Cerebellar nuclear complex (tissue), 1 donor: ENCODE measurements at places on chromosomes 1 and 21.

GRCh38 chr1:224542783-224543440, 73.2 kb upstream of the CNIH3 start:
- DNase-seq = no peak

GRCh38 chr1:60813071-60813470, 269.3 kb upstream of the NFIA start:
- no peak for DNase-seq

GRCh38 chr1:103529746-103530145, 4.2 kb downstream of the RNPC3 start:
- DNase-seq = no peak

- DNase-seq = peak; percentile 1
Measured at GRCh38 chr1:62530516-62531154, 66.7 kb upstream of the ANGPTL3 start.

GRCh38 chr1:223674119-223674890, 8.8 kb upstream of the CAPN8 start:
- DNase-seq = no peak

- no peak for DNase-seq
Measured at GRCh38 chr21:41107602-41108001, 60.4 kb upstream of the BACE2 start.
